ENCODE measurements at places on chromosomes 1 and 21. TPM values are rescaled to one million over a fixed set of nuclear protein-coding genes. Genes with fewer than 3 reads are reported as not detected.

The ZNF593OS gene
- 0.25 TPM for total RNA-seq

The FAM151A gene
- total RNA-seq, result 0.29 TPM

The FAM163A gene
- not detected for total RNA-seq

The NR5A2 gene
- 2.4 TPM for total RNA-seq

The INAVA gene
- 39.8 TPM for total RNA-seq

The TSACC gene
- total RNA-seq, result 2.8 TPM

The DNAH14 gene
- total RNA-seq, result 15.3 TPM

The PTPRU gene
- 7.2 TPM for total RNA-seq

The CACHD1 gene
- total RNA-seq, result 1.4 TPM

The WNT9A gene
- 6.9 TPM for total RNA-seq

The USH2A gene
- not detected for total RNA-seq

The SFN gene
- total RNA-seq, result 575 TPM

The NR1I3 gene
- not detected for total RNA-seq
